ENCODE measurements at places on chromosomes 1 and 21.

DNA sequence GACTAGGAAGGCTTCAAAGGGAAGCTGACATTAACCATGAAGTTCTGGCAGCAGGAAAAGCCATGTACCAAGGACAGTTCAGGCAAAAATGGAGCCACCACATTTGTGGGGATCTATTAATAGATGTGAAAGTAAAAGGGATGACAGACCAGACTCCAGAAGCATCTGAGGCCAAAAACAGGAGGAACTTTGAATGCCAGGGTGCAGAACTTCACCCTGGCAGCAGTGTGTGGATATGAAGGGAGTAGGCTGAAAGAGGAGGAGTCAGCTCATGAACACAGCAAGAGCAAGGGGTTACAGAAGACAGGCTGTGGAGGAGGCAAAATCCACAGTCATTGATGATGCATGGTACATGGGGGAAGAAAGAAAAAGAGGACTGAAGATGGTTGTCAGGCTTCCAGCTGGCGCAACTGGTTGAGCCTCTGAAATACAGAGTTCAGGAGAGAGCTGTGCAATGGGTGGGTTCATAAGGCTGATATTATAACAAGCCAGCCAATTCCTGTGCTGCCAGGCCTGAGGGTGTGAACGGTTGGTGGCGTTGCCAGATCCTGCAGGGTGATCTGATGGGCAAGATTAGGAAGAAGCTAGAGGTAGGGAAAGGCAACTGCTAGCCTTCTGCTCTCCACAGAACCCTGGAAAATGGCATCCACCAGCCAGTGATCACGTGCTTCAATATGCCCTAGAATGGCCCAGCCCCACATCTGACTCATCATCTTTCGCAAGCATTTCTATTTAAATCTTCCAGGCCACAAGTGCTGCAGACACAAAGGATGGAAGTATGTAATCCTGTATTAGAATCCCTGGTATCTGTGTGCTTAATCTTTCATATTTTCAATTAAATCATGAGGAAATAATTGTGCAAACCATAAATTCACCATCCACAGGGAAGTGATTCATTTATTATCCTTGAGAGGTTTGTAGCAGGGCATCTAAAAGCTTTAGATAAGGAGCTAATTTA is 81.9 kb downstream of the SLC25A24 start:
- no peak for DNase-seq

- DNase-seq: no peak
These were observed 73.9 kb downstream of the RAP1GAP start for GRCh38 chr1:21594935-21595897.

GRCh38 chr1:237976331-237976730 is 85.6 kb upstream of the ZP4 start:
- no peak for DNase-seq

DNA sequence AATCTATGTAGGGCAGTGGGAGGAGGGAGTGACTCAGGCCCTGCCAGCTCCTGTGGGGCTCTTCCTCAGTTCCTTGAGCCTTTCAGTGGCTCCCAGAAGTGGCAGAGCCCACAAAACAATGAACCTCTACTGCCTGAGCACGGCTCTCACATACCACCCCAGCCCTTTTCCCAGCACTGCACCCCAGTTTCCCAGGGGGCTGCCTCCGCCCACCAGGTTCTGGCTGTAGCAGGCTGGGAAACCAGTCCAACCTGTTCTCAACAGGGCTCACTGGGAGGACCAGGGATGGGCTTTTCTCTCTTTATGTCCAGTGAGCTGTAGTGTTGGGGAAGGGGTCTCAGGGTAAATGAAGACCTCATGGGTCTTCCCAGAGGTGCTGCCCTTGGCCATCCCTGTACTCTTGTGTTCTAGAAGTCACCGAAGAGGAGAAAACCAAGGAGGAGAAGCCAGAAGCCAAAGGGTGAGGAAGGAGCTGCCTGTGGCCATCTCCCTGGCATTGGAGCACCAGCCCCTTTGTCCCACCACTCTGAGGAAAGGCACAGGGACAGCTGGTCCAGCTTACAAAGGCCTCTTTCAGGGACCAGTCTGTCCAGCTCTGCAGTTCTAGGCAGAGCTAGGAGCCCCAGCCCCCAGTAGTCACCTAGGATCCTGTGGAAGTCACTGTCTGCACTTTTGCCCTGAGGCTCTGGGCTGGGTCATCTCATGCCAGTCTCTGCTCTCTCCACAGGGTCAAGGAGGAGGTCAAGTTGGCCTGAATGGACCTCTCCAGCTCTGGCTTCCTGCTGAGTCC is 3.5 kb downstream of the MARCKSL1 start:
- DNase-seq: no peak

- no peak for DNase-seq
These were observed 47.5 kb downstream of the HSF2BP start for GRCh38 chr21:43611598-43612369.

DNA sequence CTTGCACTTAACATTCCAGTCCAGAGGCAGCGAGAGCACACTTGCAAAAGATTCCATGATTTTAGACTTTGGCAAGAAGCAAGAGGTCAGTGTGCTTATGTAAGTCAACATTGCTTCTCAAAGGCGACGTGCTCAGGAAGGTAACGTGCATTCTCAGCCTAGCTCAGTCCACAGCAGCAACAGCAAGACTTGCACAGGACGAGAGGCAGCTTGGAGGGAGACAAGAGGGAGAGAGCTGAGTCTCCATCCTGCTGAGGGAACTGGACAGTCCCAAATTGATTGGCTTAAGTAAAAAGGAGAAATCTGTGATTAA is 56.5 kb downstream of the PTP4A2 start:
- DNase-seq: no peak

- no peak for DNase-seq
These were observed 766.1 kb downstream of the LTN1 start for GRCh38 chr21:28226563-28226962.

DNA sequence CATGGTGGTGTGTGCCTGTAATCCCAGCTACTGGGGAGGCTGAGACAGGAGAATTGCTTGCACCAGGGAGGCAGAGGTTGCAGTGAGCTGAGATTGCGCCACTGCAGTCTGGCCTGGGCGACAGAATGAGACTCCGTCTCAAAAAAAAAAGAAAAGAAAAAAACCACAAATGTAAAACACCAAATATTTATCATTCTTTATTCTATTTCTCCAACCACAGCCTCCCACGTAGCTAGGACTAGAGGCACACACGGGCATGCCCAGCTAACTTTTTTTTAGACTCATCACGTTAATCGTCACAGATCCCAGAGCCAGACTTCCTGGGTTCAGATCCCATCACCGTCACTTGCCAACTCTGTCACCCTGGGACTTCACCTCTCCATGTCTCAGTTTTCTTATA is 13.5 kb downstream of the DNAJC16 start:
- DNase-seq: no peak

DNA sequence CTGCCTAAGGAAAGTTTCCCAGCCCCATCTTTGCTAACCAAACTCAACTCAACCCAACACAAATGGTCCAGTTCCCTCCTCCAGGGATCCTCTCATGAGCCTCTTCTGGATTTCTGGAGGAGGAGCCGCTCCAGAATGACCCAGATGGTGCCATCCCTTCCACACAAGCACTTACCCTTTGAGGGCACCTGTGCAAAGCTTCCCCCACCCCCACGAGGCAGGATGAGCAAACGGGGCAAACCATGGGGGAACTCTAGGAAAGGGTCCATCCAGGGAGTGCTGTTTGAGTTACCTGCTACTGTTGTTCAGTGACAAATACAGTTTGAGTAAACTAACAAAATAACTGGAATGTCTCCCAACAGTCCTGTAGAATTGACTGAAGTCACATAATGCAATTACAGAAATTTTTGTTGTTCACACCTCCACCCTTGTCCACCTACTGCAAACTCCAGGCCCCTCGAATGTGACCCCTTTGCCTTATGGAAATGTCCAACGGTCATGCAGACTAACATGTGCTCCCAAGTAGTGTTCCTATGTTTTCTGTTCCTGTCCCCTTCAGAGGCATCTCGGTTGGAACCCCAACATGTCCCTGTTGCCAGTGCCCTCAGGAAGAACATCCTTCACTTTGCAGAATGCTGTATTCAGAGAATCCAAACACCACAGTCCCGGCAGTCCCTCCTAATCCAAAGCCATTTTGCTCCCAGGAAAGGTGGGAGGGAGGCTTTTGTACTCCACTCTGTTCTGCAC is 160.1 kb downstream of the RRAGC start:
- no peak for DNase-seq

DNA sequence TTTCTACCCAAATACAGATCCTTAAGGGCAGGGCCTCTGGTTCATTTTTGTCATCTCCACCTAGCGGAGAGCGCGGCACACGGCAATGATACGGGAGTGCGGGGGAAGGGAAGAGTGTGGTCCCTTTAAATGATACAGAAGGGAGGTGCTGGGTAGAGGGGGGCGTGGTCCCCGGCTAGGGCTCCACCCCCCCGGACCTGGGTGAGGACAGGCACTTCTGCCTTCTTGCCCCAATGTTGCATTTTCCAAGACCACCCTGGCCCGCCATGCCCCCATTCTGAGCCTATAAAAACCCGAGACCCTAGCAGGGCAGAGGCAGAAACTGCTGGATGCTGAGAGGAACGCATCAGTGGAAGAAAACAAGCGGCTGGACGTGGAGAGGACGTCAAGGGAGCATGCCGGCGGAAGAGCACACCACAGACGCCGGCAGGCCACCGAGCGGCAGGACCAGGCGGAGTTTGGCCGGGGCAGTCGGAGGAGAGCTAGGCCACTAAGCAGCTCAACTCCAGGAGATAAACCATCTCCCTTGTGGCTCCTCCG is 30.0 kb downstream of the LRRC3 start:
- DNase-seq: no peak

- no peak for DNase-seq
These were observed 27.8 kb downstream of the PLEKHA6 start for GRCh38 chr1:204331847-204332487.

DNA sequence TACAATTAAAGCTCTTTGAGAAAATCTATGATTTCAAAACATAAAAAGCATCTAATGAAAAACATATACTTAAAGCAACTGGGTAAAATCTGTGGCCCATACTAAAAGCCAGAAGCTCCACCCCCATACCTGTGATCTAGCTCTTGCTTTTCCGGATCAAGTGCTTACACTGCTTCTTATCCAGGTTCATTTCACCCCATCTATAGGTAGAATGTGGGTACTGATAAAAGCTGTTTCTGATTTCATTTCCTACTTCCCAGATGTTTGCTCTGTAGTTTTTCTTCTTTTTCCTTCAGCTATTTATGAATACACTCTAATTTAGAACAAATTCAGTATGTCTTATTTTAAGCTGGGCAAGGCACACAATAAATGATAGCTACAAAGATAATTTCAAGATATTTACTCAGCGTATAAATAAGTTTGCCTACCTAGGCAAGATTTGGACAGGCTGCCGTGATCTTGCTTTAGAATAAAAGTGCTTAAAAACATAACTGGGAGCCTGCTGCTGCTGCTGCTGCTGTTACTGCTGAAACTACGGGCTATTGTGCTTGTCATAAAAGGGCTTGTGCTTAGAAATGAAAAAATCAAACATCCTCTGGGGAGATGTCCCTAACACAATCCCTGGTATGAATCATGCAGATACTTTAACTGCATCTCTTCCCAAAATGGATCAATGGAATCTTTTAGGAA is 2.1 kb downstream of the SIPA1L2 start:
- DNase-seq: no peak

GRCh38 chr1:224014330-224014649 is 99.6 kb upstream of the FBXO28 start:
- DNase-seq: no peak

DNA sequence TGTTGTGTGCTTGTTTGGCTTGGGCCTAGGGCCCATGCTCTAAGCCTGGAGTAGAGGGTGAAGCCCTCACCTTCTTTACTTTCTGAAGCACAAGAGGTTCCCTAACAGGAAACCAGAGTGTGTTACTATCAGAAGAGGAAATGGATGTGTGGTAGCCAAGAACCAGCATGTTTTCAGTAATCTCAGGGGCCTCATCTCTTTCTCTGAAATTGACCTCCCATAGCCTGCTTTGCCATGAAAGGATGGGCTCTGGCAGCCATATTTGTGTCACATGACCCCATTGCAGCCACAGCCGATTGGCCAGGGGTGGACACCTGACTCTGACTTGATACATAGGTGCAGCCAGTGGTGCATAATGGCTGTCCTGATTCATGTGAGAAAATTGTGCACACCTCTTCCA is 18.6 kb downstream of the A3GALT2 start:
- no peak for DNase-seq

DNA sequence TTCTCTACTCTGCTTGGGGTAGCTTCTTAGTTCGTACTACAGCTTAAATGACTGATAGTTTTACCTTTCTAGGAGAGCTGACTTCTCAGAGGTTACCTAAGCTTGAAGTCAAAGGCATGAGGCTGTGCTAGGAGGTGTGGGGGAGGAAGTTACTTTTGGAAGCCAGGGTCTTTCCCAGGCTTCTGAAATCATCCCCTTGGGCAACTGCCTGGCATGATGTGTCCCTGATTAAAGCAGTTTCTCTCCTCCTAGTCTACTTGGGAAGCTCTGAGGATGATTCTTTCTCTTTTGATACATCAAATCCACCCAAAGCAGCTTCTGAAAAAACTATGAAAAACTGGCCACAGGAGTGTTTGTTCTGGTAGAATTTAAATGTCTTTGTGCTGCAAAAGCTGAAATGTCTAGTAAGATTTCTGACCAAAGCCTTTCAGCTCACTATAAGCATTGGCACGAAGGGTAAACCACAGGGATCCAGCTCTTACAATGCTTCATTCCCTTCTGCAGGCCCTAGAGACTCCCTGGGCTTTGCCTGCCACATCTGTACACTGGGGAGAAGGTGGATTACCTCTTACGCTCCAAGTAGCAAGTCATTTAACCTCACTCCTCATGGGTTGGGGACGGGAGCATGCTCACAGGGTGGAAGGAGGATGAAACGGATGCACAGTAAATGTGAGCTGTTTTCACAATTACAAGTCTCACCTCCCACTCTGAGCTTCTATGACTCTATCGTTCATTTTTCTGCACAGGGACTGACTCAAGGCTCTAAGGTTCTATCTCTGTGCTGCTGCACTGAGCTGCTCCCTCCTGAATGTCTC is 59.6 kb downstream of the RUNX1 start:
- no peak for DNase-seq

DNA sequence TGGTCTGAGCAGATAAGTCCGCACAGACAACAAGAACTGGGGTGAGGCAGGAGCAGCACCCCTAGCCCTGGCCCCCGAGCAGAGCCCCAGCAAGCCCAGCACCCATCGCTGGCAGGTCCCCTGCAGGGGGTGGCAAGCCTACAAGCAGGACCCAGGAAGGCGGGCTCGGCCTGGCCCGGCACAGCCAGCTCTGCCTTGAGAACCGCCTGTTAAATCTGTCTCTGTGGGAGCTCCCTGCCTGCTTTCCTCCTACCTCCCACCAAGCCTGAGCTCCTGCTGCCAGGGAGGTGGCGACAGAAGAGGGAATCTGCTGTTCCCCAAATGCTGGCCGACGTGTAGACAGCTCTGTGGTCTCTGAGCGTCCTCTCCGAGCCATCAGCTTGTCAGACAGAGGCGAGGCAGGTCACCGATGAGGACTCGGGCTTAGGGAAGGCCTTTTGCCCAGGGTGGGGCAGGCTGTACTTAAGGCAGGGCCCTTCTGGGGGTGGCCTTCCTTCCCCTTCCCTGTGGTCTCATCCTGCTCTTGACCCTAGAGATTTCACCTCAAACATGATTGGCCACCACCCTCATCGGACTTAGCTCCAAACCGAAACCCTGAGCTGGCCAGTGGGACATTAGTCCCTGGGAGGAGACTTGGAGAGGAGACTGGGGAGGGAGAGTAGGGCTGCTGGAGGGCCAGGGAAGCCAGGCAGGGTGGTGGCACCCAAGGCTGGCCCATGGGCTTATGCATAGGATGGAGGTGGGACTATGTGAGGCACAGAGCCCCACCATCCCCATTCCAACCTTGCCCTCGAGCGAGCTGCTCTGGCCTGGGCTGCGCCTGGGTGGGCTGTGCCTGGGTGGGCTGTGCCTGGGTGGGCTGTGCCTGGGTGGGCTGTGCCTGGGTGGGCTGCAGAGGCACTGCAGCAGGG is 7.7 kb downstream of the SELENON start:
- DNase-seq: no peak

- no peak for DNase-seq
These were observed 1531.5 kb upstream of the B3GALT2 start for GRCh38 chr1:194717941-194718340.

All from esophagus squamous epithelium (tissue), 5 donors.